Peyer's patch (tissue), 4 donors: ENCODE measurements at places on chromosomes 5 and 9.

DNA sequence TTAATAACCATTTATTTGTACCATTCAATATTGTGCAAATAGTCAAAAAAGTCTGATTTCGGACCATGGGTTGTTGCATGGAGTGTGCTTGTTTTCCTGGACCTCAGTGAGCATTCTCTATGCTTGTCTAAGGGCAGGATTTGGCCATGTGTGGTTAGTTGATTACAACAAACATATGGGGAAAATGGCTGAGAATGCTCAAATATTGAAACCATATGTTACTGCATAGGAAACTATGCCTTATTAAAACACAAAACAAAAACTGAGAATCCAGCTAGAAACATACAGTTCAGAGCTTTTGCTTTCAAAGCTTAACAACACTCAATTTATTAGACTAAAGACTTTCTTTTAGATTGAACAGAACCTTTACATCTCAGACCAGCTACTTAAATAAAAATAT, 928.3 kb downstream of the NR2F1-AS1 start:
- no peak for DNase-seq

GRCh38 chr5:161030229-161030628, 178.2 kb upstream of the ATP10B start:
- DNase-seq: no peak

DNA sequence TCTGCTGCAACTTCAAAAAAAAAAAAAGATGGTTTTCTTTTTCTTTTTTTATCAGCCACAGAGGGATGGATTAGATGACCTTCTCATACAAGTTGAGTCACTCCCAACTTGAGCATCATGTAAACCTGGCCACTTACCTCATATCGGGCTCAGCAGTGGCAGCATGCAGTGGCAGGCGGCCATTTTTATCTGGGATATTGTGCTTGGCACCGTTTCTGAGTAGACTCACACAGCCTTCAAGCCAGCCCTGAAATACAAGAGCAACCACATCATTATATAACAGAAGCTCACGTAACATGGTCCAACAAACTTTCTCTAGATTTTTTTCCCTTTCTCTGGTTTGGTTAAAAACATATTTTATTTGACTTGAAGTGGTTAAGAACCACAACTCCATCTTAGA, 62.6 kb downstream of the ANKRD55 start:
- no peak for DNase-seq

- peak; percentile 31 for DNase-seq
Observed at GRCh38 chr9:36125062-36125855, 11.3 kb upstream of the GLIPR2 start.
